ENCODE measurements at places on chromosomes 5 and 9.
A peak's percentile ranks its signal among the peaks of the same experiment; 100 is the strongest.

DNA sequence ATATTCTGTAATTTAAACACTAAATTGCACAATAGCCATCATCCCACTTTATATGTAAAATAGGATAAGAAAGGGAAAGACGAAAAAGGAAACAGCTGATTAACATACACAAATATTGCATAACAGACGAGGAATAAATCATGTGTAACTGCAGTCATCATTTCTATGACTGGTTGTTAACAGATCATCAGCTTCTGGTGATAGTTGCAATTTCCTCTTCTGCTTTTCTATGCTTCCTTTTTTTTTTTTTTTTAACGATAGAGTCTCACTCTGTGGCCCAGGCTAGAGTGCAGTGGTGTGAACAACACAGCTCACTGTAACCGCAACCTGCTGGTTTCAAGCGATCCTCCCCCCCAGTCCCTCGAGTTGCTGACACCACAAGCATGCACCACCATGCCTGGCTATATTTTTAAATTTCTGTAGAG lies 22.5 kb upstream of the JAKMIP2 start:
- no peak for DNase-seq

- DNase-seq: no peak
Observed at GRCh38 chr5:106530150-106530549, 1140.6 kb downstream of the EFNA5 start.

- no peak for DNase-seq
Observed at GRCh38 chr9:113956901-113957300, 80.8 kb downstream of the ZNF618 start.

GRCh38 chr5:98656796-98657195 lies 116.7 kb upstream of the RGMB start:
- DNase-seq: no peak

- no peak for DNase-seq
Observed at GRCh38 chr5:134892926-134893325, 12.0 kb upstream of the PCBD2 start.

DNA sequence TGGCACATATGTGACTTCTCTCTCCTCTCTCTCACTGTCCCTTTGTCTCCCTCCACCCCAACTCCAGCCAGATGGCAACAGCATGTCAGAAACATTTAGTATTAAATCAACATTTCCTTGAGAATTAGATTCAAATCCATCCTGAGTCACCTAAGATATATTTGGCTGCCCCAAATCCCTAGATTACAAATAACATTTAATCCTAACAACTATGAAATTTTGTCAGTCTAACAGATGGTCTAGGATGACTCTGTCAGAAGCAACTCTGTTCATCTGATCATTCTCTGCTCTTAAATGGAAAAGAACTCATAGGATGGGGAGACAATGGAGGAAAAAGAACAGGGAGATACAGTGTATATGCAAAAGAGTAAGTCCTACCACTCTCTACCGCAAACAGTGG lies 201.2 kb downstream of the TSSK1B start:
- DNase-seq: no peak

GRCh38 chr5:34941936-34942335 lies 12.6 kb downstream of the DNAJC21 start:
- DNase-seq: no peak

GRCh38 chr5:143016777-143017516 lies 246.8 kb downstream of the ARHGAP26 start:
- DNase-seq: no peak

GRCh38 chr5:128197896-128198522 lies 114.4 kb downstream of the SLC12A2 start:
- DNase-seq: no peak

DNA sequence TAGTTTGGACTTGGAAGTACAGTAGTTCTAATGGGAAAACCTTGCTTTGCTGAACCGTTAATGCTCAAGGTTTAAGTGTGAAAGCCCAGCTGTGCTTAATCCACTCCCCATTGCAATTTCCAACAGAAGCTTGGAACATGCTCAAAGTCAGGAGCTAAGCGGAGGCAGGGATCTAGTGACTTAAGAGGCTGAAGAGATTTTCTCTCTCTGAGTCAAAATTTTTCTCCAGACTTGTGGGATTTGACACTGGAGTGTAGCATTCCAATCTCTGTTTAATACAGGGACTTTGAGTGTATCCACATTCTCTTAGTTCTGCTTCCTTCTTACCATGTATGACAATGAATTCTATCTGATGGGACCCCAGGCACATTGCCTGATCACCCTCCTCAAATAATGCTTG lies 471.8 kb downstream of the KIF4B start:
- no peak for DNase-seq

GRCh38 chr9:69809304-69809863 lies 11.2 kb upstream of the CFAP95 start:
- DNase-seq: no peak

DNA sequence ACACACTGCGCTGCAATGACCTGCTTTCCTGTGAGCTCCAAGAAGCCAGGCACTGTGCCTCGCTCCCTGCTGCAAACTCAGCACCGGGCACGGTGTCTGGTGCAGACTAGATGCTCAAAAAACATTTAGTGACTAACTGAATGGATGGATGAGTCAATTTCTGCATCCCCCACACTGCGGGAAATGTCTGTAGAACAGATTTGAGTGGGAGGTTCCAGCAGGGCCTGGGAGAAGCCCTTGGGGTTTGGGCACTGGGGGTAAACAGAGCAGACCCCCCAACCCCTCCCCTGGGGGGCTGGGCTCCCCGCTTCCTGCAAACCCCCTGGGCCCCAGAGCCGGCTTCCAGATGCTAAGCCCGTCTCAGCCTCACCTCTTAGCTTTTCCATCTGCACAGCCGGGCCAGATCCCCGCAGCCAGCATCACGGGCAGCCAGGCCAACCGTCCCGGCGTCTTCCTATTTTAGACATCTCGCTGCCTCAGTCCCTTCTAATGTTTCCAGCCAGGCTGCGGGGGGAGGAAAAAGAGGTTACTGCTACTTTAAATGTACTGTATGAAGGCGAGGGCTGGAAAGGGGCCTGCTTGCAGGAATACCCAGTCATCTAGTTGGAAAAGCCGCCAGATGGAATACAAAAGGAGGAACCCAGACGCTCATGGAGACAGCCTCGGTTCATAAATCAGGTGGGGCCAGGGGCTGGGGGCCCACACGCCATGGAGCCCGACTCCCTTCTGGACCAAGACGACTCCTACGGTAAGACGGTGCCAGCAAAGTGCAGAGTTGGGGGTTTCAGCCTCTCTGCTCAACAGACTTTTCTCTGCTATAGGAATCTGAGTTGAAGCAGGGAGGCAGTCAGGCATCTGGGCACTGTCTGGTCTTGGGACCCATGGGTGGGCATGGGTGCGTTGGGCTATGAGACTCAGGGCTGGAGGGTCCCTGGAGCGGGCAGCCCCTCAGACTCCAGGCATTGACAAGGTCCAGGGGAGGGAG lies 67.1 kb upstream of the GGTA1 start:
- DNase-seq: no peak

DNA sequence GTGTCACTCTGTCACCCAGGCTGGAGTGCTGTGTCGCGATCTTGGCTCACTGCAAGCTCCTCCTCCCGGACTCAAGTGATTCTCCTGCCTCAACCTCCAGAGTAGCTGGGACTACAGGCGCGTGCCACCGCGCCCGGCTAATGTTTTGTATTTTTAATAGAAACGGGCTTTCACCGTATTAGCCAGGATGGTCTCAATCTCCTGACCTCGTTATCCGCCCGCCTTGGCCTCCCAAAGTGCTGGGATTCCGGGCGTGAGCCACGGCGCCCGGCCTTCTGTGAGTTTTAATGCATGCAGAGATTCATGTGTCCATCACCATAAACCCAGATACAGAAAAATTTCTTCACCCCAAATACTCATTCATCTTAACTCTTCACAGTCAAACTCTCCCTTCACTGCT lies 1046.7 kb downstream of the CDH9 start:
- no peak for DNase-seq

DNA sequence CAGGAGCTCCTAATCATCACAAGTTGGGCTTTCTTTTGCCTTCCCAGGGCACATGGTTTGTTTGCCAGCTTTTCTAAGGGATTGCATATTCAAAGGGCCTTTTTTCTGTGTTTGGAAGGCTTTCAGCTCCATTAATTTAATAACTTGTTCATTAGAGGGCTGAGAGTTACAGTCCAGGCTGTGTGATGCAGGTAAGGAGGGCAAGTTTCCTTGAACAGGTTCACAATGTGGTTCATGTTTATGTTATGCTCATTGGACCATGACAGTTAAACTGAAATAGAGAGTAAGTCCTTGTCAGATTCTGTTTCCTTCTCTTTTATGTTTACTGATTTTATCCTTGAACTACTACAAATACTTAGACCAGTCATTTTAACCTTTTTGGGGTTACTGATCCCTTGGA lies 174.4 kb downstream of the MARCHF11 start:
- no peak for DNase-seq

GRCh38 chr5:44885903-44886302 lies 77.2 kb downstream of the MRPS30 start:
- DNase-seq: no peak

GRCh38 chr9:134243778-134244467 lies 79.6 kb upstream of the RNU6ATAC start:
- DNase-seq: peak; percentile 4

DNA sequence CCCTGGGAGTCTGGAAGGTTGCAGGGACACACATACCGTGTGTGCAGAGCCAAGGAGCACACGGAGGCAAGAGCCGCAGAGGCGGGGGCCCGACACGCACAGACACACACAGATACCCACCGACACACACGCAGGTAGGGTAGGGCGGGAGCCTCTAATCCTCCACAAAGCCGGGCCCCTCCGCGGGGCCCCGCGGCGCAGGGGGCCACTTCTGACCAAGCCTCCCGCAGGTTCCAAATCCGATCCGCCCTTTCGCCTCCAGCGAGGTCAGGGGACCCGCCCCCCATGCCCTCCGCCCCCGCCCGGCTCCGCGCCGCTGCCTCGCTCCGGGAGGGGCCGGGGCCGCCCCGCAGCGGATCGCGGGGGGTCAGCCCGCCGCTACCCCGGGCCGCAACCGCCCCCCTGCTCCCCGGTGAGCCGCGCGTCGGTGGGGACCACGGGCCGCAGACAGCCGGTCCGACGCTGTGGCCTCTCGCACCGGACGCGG lies 1.4 kb upstream of the LMX1B start:
- no peak for DNase-seq

DNA sequence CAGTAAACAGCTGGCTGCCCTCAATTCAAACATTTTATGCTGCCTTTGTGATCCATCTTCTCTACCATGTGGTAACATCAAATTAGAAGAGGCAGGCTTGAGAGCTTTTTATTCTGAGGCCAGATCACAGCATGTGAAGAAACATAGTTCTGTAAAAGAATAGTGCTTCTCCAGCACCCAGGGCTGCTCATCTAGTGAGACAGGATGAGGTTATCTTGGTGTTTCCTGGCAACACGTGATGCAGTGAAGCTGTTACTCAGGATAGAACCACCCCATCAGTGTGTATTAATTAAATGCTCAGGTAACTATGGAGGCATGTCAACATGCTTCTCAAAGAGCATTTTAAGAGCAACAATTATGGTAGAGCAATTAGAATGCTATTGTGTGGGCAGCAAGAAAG lies 400.5 kb upstream of the ACO1 start:
- DNase-seq: no peak

DNA sequence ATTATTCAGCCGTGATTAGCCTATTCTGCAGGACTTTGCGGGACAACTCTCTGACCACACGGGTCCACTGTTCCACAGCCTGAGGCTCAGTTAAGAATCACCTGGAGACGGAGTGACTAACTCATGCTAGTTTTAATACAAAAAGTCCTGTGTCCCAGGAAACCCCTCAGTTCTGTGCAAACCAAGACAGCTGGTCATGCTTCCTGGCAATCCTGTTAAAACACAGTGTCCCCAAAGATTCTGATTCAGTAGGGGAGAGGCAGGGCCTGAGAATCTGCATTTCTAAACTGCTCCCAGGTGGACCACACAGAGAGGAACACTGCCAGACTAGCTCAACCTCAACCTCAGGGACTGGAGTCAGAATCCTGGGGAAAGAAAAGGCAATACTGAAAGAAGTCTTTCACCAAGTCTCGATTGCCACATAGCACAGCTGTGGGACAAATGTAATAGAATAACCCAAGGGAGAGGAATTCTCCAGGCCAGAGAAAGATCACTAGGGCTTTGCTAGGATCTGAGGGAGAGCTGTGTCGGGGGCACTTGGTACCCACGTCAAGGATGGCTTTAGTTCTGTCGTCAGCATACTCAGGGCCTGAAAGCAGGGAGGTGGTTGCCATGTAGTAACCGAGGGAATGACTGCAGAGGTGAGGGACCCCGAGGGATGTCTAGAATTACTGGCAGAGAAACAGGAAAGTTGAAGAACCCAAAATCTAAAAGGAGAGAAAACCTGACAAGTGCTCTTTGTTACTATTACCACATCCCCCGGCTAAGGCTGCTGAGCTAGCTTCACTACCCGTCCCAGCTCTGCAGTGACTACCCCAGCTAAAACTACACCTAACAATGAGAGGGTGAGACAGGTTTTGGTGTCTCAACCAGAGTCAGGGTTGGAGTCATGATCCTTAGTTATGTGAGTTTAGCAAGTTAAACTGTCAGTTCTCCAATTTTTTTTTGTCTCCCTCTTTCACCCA lies 8.6 kb downstream of the SUSD1 start:
- DNase-seq: no peak

GRCh38 chr9:123318202-123318601 lies 37.8 kb upstream of the CRB2 start:
- no peak for DNase-seq

DNA sequence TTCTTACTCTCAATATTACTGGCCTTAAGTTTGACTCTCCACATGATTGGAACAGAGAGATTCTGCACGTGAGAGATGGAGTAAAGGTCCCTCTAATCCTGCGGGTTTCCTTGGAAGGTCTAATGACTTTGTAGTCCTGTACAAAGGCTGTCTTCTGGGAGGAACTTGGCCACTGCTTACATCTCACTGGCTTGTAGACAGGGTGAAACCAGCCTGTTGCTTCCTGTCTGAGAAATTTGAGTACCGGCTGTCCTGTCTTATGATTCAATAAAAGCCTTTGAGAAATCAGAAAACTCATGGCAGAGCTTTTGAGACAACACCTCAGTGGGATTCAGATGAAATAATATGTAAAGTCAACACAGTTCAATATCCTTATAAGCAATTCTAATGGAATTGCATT lies 43.0 kb downstream of the IL31RA start:
- DNase-seq: no peak

DNA sequence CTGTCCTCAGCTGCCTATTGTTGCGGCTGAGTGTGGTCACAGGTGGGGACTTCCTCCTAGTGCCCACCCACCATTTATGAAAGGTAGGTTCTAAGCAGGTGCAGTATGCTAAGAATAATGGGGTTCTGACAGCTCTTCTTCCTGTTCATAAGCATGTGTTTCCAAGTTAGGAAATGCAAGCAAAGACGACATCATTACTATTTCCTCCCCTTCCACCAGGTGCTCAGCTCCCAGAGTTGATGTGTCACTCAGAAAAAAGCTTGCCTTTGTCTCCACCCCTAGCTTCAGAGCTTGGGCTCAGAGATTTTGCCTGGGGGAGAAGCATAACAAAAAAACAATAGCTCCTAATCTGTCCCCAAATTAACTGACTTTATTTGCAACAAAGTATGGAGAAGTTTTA lies 1076.7 kb downstream of the NR2F1-AS1 start:
- no peak for DNase-seq

GRCh38 chr5:132059043-132059695 lies 1.3 kb upstream of the IL3 start:
- no peak for DNase-seq

All from stimulated activated CD4-positive, alpha-beta T cell treated with anti-CD3 and anti-CD28 coated beads, TNF-alpha, amount 100 ng/mL, for 24 hours (primary cell).